Myocyte (in vitro differentiated cells): ENCODE measurements at places on chromosomes 16 and 17. TPM values are rescaled to one million over a fixed set of nuclear protein-coding genes. Genes with fewer than 3 reads are reported as not detected.

DNA sequence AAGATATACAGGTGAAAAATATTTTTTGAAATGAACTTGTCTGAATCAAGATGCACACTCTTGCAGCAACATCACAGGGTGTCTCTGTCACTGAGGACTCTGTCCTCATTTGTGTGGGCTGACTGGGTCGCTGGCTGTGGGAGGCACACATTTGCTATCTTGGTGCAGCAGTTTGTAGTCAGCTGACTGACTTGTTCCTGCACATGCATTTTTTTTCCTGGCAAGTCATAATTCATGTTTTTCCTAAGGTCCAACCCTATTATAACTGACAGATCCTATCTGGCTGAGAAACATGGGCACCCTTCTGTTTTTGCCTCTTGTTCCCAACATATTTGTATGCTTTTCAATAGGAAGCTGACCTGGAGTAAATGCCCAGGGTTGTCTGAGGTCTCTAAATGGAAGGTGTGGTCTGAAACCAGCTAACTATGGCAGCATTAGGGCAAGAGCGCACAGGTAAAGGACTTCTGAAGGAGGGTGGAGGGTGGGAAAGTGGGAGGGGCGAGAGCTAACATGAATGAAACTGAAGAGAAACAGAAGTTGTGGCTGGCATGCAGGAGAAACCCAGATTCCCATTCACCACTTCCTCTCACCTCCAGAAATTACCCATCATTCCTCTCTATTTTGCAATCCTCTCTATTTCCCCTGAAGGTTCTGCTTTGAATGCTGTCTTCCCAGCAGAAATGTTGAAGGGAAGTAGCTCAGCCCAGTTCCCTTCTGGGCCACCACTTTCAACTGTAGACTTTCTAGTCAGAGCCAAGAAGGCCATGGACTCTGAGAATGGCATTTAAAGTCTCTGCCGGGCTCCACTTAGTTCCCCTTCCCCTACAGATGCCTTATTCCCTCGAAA, 166.1 kb downstream of the PRKCA start:
- no peak for DNase-seq

GRCh38 chr16:66054095-66054494, 312.4 kb upstream of the CDH5 start:
- no peak for DNase-seq

Gene DYNLRB2
- total RNA-seq = not detected in 2 replicates

- no peak for DNase-seq
Observed at GRCh38 chr16:84357191-84357651, 11.1 kb upstream of the ATP2C2 start.

GRCh38 chr16:50388496-50388895, 19.7 kb upstream of the BRD7 start:
- no peak for DNase-seq

Gene SCARF1
- total RNA-seq = 0.05 and 0.19 TPM in 2 replicates
